CD4-positive, alpha-beta T cell treated with Interleukin-6 for 4 hours (primary cell): ENCODE measurements at places on chromosomes 2 and 18.

- DNase-seq, result no peak
Observed at GRCh38 chr2:17083902-17084301, 418.3 kb upstream of the CYRIA start.

DNA sequence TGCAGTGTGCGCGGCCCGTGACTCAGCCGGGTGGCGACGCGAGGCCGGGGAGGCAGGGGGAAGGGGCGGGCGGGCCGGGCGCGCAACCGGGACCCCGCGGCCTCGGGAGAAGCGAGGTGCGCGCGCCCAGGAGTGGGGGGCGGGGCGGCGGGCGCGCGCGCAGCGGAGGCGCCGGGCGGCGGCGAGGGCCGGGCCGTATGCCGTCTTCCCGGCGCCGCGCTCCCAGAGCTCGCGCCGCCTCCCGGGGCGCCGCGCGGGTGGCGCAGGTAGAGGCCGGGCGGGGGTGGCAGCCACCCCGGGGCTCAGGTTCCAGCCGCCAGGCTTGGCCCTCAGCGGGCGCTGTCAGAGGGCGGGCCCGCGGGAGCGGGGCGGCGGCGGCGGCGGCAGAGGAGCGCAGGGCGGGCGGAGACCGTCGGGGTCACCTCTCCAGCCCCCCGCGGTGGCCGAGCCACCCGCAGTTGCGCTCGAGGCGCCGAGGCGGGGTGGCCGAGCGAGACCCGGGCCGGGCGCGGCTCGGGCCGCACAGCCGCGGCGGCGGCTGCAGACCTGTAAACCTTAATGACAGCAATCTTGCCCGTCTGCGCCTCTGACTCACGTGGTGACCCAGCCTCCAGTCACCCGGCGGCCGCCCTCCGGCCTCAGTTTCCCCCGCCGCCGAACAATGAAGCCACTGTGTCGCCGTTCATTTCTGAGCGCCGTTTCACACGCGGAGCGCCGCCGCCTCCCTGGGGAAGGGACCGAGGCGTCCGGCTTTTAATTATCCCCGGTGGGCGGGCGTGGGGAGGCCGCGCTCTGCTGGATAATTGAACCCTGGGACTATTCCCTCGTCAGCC, 25.3 kb upstream of the SMAD7 start:
- DNase-seq, result peak; percentile 74

- DNase-seq, result no peak
Observed at GRCh38 chr18:63505566-63506335, 29.0 kb downstream of the SERPINB5 start.

- DNase-seq, result no peak
Observed at GRCh38 chr2:28363686-28364280, 28.9 kb upstream of the FOSL2 start.

- no peak for DNase-seq
Observed at GRCh38 chr2:171804456-171804855, 89.6 kb downstream of the SLC25A12 start.

DNA sequence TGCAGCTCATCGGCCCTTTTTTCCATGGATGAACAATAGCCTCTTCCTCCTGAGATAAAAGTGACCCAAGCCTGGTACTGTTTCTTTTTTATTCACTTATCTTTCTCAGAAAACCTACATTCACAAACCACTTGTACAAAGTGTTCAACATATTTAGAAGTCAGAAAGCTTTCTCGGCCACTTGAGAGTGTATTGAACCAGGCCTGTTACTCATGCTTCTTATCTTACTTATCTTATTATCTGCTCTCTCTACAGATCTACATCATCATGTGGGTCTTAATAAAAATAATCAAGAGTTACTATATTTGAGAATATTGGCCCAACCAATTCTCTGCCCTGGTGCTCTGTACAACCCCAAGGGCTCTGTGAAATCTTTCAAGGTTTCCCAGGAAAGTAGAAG, 242.1 kb downstream of the MREG start:
- no peak for DNase-seq
